Daoy (cell line): ENCODE measurements at places on chromosomes 3 and 15. TPM values are rescaled to one million over a fixed set of nuclear protein-coding genes. Genes with fewer than 3 reads are reported as not detected.

DNA sequence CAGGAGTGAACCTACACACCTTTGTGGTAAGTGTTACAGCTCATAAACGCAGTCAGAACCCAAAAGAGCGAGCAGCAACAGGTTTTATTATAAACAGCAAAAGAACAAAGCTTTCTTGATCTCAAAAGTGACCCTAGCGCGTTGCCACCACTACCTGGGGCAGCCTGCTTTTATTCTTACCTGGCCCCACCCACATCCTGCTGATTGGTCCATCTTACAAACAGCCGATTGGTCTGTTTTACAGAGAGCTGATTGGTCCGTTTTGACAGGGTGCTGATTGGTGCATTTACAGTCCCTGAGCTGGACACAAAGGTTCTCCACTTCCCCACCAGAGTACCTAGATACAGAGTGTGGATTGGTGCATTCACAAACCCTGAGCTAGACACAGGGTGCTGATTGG is 143.1 kb downstream of the ARRDC4 start:
- no peak for DNase-seq

GRCh38 chr3:186925826-186926225 is 4.5 kb upstream of the ST6GAL1 start:
- DNase-seq = no peak

DNA sequence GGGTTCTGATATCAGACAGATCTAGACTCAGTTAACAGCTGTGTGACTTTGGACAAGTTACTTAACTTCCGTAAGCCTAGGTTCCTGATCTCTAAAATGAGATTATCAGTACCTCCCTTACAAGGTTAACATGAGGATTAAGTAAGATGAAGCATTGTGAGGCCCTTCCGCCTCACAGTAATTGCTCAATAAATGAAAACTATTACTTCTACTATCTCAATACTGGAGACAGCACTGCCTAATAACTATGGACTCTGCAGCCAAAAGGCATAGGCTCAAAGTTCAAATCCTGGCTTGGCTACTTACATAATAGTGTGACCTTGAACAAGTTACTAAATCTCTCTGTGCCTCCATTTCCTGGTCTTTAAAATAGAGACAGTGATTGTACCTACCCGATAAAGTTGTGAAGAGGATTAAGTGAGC is 82.0 kb upstream of the ATP11B start:
- no peak for DNase-seq

DNA sequence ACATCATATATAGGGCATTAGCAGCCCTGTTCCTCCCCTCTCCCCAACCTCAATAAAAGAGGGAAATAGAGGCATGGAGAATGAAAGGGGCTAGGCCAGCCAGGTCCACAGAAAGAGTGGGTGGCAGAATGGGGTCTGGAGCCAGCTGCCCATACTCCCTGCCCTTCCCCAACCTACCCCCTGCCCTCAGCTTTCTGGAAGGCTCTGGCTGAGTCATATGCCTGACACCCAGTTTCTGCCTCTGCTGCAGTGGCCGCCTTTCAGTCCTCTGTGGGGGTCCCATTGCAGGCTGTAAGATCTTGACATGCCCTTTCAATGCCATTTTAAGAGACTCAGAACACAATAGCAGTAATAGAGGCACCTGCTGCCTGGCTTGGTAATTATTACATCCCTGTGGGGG is 95.7 kb downstream of the LINGO1 start:
- DNase-seq = no peak

GRCh38 chr15:68985361-68985891 is 29.1 kb upstream of the NOX5 start:
- DNase-seq = no peak

GRCh38 chr3:113532698-113533533 is 561 bp downstream of the SIDT1 start:
- peak; percentile 21 for DNase-seq

DNA sequence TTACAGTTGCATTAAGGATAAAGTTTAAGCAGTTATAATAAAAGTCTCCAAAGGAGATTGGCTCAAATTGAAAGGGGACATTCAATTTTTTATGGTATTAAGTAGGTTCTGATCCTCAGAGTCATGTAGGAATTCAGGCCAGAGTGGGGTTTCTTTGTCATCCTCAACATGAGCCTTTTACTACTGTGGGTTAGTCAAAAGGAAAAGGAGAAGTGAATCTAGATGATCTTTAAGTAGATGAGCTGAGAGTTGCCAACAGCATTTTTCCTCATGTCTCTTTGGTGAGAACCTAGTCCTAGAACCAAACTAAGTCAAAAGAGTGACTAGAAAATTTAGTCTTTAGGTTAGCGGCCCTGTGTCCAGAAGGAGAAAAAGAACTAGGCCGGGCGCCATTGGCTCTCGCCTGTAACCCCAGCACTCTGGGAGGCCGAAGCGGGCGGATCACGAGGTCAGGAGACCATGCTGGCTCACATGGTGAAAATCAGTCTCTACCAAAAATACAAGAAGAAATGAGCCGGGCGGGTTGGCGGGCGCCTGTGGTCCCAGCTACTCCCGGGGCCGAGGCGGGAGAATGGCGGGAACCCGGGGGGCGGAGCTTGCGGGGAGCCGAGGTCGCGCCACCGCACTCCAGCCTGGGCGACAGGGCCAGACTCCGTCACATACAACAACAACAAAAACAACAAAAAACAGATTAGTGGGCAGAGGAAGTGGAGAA is 4.2 kb upstream of the CHL1 start:
- no peak for DNase-seq

GRCh38 chr15:38961456-38961855 is 396.8 kb upstream of the RASGRP1 start:
- DNase-seq = no peak

DNA sequence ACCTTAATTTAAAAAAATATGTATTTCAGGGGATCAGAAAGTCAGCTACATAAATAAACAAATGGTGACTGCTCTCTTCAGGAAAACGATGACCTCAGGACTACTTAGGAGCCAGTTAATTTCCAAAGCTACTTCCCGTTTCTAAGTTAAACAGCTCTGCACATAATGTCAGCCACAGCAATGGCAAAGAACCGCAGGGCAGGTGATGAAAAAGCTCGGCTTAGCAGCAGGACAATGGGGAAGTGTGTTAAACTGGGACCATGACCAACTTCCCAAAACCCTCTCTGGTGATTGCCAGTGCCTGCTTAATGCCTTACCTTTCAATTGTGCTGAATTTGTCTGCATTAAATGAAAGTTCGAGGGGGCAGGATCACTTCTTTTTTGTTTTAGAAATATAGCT is 258.9 kb downstream of the FHIT start:
- DNase-seq = no peak

- DNase-seq = no peak
Observed at GRCh38 chr3:138873471-138874278, 38.9 kb upstream of the PIK3CB start.

RARB gene
- total RNA-seq = 4.7 and 7.1 TPM in 2 replicates

EFHB gene
- 0.65 TPM in 1 of 2 replicates, not detected in the other for total RNA-seq

CPNE9 gene
- not detected in 2 replicates for total RNA-seq

SNX22 gene
- total RNA-seq = not detected in 2 replicates

RSL24D1 gene
- total RNA-seq = 146 and 195 TPM in 2 replicates

WDR93 gene
- total RNA-seq = 0.06 TPM in 1 of 2 replicates, not detected in the other
